OCI-LY7 (cell line): ENCODE measurements at places on chromosomes 7 and 10. TPM values are rescaled to one million over a fixed set of nuclear protein-coding genes. Genes with fewer than 3 reads are reported as not detected.

- DNase-seq: peak; percentile 57
These were observed 134.3 kb downstream of the PRKCQ start for GRCh38 chr10:6445671-6446316.

DNA sequence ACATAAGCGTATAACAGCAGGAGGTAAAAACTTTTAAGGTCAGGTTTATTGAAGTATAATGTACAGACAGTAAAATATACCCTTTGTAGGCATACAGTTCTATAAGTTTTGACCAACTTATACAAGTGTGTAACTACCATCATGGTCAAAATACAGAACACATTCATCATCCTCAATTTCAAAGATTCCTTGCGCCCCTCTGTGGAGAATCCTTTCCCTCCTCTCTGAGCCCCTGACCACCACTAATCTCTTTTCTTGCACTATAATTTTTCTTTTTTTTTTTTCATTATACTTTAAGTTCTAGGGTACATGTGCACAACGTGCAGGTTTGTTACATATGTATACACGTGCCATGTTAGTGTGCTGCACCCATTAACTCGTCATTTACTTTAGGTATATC is 58.1 kb upstream of the CTTNBP2 start:
- no peak for DNase-seq

- DNase-seq: peak; percentile 72
These were observed 4.0 kb upstream of the SH3PXD2A start for GRCh38 chr10:103859161-103860086.

DNA sequence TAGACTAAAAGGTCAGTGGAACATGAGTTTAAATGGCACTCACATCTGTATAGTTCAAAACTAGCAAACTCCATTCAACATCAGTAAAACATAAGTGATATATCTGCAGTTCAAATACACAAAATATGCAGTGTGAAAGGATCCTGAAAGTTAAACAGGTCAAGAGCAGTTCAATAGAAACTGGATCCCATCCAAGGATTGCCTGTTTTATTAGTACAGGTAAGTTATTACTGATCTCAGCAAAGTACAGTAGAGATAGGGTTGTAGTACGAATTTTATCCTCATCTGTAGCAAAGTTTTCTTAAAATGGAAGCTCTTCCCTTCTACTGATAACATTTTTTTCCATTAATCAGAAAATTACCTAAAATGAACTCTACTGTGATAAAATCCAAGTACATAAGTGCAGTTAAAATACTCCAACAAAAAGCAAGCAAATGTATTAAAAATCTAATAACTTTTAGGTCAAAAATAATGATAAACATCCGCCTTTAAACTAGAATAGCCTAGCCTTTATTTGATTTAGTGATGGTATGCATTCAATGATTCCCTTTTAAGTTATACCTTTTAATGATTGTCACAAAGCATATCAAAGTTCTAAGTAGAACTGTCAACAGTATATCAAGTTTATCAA is 2.2 kb downstream of the ZNF800 start:
- no peak for DNase-seq

- peak; percentile 10 for DNase-seq
These were observed 623 bp upstream of the CEP41 start for GRCh38 chr7:130441408-130441869.

DNA sequence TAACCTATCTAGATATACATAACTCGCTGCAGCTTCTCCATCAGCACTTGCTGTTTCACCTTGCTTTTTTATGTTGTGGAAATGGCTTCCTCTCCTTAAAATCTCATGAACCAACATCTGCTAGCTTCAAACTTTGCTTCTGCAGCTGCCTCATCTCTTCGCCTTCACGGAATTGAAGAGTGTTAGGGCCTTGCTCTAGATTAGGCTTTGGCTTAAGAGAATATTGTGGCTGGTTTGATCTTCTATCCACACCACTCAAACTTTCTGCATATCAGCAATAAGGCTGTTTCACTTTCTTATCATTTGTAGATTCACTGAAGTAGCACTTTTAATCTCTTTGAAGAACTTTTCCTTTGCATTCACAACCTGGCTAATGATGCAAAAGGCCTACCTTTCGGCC is 49.2 kb upstream of the AGR3 start:
- DNase-seq: no peak

DNA sequence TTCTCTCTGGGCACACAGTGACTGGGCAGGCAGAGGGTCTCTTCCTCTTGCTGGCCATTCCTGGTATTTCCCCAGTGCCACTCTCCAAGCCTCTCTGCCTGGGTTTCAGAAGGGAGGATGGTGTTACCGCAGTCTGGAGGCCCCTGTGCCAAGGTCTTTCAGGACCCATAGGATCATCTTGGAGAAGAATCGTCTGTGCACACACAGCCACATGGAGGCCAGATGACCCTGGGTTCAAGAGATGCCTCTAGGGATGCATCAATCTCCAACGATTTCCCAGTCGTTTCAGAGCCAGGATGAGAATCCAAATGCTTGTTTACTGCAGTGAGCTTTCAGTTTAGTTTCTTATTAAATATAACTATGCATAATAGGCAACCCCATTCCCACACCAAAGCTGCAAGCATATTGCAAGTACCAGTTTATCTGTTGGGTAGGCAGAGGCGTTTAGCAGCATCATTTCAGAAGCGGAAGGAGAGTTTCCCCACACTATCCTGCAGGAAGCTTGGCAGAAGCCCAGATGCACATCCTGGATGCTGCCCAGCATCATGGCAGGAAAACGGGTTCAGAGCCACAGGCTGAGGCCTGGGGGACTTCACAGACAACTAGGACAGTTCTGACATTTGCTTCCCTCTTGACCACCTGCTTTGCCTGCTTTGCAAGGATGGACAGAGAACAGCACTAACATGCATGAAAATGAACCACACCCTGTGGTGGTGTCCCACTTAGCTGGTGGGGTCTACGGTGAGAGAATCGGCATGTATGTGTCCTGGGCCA is 134.7 kb upstream of the FAM20C start:
- no peak for DNase-seq

The IDI2 gene
- not detected in 2 replicates for total RNA-seq

The TIMM23 gene
- 51.7 and 59.1 TPM in 2 replicates for total RNA-seq

The DMTF1 gene
- 188 and 197 TPM in 2 replicates for total RNA-seq

The ITPRID1 gene
- not detected in 2 replicates for total RNA-seq

The RNF148 gene
- total RNA-seq: not detected in 2 replicates

The AP3M1 gene
- 53.6 and 54.2 TPM in 2 replicates for total RNA-seq
